Activated CD8-positive, alpha-beta memory T cell treated with anti-CD3 and anti-CD28 coated beads, Interleukin-2, amount 10 ng/mL, durations not matched to agents 7 days and 5 days (primary cell): ENCODE measurements at places on chromosomes 13 and 19. TPM values are rescaled to one million over a fixed set of nuclear protein-coding genes. Genes with fewer than 3 reads are reported as not detected.

The NKPD1 gene
- total RNA-seq, result 0.18 TPM

The DAND5 gene
- 0.26 TPM for total RNA-seq

The SLC7A10 gene
- total RNA-seq, result not detected

The PLIN5 gene
- total RNA-seq, result not detected

The CABP5 gene
- total RNA-seq, result not detected

The NOTCH3 gene
- total RNA-seq, result not detected
